ENCODE measurements at places on chromosomes 6 and 20.

- peak; percentile 20 for DNase-seq
Observed at GRCh38 chr6:3489027-3489757, 32.3 kb upstream of the SLC22A23 start.

- no peak for DNase-seq
Observed at GRCh38 chr6:100620085-100620840, 155.5 kb upstream of the SIM1 start.

- DNase-seq, result peak; percentile 15
Observed at GRCh38 chr6:53581856-53582255, 37.0 kb upstream of the GCLC start.

GRCh38 chr20:21618759-21619416, 86.6 kb upstream of the PAX1 start:
- DNase-seq, result no peak

DNA sequence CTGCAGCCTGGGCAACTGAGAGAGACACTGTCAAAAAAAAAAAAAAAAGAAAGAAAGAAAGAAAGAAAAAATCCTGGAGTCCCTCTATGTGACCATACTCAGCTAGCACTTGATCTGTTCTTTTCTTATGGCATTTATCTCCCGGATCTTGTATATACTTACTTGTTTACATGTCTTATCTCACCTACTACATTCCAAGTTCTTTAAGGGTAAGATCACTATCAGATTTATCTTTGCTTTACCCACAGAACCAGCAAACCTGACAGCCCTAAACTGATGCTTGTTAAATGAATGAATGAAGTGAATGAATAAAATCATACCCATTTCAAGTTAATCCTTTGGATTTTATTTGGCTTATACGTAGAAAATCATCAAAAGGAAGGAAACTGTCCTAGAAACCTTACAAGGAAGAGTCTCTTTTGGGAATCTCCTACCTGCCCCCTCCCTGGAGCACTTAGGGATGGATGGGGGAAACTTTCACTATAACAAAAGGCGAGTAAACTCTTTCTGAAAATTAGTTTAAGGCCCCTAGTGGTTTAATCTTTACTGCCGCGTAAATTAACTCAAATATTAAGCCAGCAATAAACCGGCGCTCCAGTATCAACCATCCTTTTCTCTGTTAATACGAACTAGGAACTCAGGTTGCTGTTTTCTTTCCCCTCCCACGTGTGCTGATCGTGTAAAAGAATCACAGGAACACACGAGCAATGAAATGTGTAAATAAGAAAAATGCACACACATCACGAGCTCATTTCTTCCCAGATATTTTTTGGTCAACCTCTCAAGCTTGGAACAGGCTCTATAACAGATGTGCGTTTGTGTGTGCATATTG, 1.3 kb upstream of the UTRN start:
- DNase-seq, result peak; percentile 46

DNA sequence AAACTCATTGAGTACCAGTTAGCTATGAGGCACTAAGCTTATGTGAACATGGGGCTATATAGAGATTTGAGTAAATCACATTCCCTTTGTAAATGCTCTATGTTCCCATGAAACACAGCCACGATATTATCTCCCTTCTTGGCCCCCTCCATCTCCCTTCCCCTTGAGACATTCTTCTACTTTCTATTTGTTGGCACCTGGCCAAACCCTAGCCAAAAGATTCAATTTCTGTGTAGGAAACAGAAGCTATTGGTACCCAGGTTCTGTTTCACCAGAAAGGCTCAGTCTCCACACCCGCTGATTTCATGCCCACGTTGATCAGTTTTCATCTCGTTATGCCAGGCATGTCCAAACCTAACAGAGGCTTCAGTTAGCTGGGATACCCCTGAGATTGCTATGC, 145.5 kb upstream of the LAMP5 start:
- DNase-seq, result no peak

All from hindlimb muscle (tissue), 1 donor.